SK-N-DZ (cell line): ENCODE measurements at places on chromosomes 5 and 9.

DNA sequence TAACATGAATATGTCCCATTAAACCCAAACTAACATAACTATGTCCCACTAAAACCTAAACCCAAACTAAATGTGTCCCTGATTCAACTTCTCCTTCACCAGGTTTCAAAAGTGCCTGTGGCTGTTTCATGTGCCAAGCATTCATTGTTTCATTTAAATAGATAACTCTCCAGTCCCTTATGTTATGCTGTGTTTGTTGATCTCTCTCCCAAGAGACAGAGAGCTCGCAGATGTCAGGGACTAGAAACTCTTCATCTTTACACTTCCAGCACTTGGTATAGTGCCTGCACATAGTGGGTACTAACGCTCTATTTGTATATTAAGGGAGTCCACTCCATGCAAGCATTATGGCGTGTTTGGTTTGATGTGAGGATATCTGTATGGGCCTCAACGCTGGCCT lies 118.0 kb downstream of the GPBP1 start:
- no peak for DNase-seq

- no peak for DNase-seq
These were observed 56.1 kb downstream of the PCDH1 start for GRCh38 chr5:141822144-141822543.

DNA sequence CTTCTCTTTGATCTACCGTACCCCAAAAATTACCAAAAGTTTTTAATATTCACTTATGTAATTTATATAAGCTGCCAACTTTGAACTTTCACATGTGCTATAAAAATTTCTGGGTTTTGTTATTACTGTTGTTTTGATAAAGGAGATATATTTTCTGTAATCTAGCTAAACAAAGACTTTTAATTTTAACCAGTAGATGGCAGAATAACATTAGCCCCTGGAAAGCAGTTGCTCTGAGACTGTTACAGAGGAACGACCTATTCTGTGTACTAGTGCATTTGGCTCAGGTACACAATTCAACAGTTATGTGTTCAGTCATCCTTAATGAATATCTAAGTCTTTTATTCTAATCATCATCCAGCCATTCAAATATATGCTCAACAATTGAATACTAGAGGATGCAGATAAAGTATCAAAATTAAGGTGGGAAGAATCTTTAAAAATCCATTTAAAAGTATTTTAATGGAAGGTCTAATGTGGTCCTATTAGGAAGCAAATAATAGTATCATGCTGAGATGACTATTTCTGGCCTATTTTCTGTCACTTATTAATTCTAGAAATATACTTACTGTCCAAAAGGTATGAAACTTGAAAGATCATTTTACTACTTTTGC lies 8.6 kb downstream of the KLHL9 start:
- peak; percentile 0 for DNase-seq

GRCh38 chr5:146409054-146409671 lies 38.0 kb upstream of the TCERG1 start:
- no peak for DNase-seq

DNA sequence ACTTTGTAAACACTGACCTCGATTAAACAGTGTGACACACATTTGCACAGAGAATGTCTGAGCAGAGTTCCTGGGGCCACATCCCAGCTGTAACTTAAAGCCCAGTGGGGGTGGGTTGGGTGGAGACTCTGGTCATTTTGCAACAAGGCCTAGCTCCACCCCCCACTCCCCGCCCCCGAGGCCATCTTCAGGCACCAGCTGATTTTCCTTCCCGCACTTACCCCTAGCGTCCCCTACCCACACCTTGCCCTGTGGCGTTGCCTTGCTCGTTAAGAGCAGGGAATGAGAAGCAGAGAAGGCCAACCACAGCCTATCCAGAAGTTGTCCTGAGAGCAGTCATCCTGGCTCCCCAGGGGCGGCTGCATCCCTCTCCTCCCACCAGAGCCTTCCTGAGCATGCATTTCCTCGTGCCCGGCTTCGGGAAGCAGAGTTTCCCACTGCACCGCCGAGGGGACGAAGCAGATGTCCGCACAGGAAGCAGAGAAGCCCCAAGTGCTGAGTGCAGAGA lies 101.7 kb upstream of the SARDH start:
- DNase-seq = no peak

- no peak for DNase-seq
These were observed 519.9 kb upstream of the WWC1 start for GRCh38 chr5:167771571-167771970.

DNA sequence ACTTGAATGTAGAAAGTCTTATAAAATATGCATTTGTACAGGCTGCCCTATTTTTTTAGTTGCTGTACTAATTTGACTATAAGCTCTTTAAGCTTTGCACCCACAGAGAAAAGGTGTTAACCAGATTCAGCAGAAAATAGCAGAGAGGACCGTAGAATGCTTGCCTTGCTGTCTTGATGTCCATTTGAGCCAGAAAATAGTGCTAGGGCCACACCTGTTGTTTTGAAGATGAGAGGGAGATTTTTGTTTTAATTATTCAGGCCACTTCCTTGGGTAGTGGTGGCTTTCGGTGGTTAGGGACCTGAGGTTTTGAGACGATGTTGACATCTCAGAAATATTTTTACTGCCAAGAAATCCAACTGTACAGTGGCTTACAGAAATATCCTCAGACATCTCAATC lies 196.0 kb downstream of the SPATA31D1 start:
- no peak for DNase-seq

DNA sequence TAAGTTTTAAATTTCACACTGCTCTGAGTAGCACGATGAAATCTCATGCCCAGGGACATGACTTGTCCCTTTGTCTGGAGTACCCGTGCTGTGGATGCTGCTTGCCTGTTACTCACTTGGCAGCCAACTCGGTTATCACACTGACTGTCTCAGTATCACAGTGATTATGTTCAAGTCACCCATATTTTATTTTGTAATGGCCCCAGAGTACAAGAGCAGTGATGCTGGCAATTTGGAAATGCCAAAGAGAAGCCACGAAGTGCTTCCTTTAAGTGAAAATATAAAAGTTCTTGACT lies 22.8 kb upstream of the SCGB3A2 start:
- DNase-seq = no peak

DNA sequence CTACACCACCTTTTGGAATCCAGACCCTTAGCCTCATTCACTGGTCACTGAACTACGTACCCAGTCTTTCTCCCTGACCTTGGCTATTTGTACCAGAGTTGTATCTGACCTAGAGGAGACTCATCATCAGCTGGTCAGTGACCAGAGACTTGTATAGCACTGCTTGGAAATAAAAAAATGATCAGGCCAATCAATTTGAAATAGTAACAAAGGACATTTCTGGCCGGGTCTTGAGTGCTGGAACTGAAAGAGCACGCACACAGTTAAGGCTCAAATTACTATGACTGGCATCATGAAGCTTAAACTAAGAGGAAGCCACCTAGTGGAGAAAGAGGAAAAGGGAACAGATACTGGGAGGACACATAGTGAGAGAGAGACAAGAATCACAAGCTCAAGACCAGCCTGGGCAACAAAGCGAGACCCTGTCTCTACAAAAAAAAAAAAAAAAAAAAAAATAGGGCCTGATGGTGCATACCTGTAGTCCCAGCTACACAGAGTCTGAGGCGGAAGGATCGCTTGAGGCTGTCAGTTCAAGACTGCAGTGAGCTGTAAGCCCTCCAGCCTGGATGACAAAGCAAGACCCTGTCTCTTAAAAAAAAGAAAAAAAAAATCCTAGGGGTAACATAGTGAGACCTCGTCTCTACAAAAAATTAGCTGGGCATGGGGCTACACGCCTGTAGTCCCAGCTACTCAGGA lies 12.8 kb upstream of the SRP19 start:
- DNase-seq = peak; percentile 76

DNA sequence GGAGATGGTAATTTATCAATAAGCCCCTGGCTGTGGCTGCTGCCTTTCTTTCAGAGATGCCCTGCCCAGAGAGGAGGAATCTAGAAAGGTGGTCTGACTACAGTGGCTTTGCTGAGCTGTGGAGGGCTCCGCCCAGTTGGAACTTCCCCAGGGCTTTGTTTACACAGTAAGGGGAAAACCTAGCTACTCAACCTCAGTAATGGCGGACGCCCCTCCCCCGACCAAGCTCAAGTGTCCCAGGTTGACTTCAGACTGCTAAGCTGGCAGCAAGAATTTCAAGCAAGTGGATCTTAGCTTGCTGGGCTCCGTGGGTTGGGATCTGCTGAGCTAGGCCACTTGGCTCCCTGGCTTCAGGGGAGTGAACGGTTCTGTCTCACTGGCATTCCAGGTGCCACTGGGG lies 865.4 kb upstream of the ACO1 start:
- no peak for DNase-seq

GRCh38 chr9:20224756-20225155 lies 397.5 kb downstream of the MLLT3 start:
- DNase-seq = no peak

DNA sequence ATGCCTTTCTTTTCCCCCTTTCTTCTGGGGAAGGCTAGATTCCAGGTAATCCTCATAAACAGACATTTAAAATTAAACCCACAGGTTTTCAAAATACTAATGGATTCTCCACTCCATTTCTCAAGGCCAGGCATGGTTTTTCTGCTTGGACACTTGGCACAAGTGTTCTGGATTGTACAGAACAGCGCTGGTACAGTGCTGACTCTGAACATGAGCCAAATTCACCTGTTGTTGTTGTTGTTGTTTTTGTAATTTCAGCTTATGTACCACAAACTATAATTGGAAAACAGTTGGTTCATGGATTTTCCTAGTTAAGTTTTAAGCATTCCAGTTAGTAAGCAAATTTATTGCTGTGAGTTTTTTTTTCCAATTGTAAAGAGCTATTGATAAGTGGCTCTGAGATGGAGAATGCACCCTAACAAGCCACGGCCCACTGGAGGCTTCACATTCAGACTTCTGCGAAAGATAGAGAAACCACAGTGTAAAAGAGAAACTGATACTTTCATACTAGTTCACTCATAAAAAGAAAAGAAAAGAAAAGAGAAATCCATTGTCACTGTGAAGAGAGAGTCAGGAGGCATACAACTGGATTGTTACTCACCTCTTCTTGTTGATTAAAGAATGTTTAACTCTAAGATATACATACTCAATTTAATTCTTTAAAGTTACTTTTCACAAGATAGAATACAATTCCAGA lies 16.2 kb upstream of the ITGA1 start:
- no peak for DNase-seq

- DNase-seq = no peak
These were observed 16.7 kb upstream of the TRPC7 start for GRCh38 chr5:136382071-136382470.

GRCh38 chr5:53890490-53890889 lies 330.1 kb downstream of the NDUFS4 start:
- DNase-seq = no peak

DNA sequence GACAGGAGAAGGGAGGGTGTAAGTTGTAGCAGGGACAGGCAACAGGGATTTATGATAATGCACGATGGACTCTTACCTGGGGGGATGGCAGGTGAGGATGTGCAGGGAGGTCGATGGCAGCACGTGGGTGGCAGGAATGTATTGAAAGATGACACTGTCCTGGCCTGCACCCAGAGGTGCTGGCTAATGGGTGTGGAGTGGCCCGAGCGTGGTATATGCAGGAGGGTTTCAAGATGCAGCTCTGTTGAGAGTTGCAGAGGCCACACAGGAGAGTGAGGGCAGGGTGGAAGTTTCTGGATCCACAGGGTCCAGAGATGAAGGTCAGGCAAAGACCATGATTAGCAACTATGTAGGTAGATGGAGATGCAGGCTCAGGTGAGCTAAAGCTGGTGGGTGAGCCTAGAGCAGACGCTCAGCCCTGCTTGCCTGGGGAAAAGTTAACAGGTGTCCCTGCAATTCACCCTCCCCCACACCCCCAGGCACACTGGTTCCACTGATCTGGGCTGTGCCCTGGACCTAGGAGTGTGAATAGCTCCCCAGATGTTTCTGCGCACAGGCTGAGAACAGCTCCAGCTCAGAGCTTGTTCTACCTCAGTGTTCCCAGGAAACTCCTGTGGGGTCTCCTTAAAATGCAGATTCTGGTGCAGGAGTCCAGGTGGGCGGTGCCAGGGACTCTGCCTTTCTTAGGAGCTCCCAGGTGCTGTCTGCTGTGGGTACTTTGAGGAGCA lies 21.5 kb upstream of the S1PR3 start:
- DNase-seq = no peak

GRCh38 chr5:134090522-134090921 lies 24.0 kb upstream of the TCF7 start:
- no peak for DNase-seq

DNA sequence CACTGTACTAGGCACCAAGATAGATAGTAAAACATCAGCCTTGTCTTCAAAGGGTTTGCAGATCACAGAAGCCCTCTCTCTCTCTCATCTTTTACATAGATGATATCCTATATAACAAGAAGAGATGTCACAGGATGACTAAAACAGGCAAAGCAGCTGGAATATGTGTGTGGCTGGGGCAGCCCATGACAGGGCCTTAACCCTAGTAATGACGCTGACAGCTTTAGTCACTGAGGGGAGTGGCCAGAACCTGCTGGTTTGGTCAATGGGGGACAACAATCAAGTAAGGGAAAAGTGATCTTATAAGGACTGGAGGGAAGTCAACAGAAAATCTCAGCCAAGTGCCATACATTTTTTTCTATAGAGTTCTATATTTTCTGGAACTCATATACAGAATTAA lies 41.9 kb upstream of the RIC1 start:
- DNase-seq = no peak

DNA sequence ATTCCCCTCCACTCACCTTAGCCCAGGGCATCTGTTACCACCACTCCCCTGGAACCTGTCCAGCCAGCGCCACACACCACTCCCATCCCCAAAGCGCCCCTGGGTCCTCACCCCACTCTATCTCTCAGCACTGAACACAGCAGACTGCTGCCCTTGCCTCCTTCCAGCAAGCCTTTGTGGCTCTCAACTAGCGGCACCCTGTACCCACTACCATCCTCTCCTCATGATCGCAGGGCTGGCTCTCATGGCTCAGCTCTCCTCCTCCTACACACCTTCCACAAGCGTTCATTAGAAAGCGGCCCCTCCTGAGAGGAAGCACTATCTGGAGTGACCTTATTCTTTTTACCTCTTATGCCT lies 13.3 kb upstream of the BASP1 start:
- DNase-seq = no peak

DNA sequence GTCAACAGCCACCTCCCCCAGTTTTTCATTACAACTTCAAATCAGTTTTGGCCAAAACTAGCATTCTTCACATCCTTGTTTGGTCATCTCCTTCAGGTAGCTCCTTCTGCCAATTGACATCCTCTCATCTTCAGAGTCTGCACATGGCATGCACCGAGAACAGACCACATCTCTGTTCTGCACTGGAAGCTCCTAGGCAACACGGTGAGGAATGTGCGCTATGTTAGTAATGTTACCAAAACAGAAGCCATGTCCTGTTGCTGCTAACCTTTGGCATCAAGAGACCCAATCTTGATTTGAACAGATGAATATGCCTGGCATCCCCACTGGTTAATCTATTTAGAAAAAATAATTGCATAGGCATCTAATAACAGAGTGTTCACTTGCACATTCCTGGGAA lies 5.1 kb upstream of the HK3 start:
- DNase-seq = no peak

DNA sequence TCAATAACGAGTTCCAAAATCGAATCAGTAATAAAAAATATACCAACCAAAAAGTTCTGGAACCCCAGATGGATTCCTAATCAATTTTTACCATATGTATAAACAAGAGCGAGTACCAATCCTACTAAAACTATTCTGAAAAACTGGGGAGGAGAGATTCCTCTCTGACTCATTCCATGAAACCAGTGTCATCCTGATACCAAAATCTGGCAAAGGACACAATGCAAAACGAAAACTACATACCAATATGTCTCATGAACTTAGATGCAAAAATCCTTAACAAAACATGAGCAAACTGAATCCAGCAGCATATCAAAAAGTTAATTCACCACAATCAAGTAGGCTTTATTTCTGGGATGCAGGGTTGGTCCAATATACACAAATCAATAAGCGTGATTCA lies 30.5 kb upstream of the MACIR start:
- no peak for DNase-seq

GRCh38 chr5:112776301-112776856 lies 38.7 kb downstream of the APC start:
- DNase-seq = no peak
